ENCODE measurements at places on chromosomes 12 and 14.

GRCh38 chr12:49941556-49942511 lies 8.7 kb upstream of the AQP2 start:
- no peak for DNase-seq

DNA sequence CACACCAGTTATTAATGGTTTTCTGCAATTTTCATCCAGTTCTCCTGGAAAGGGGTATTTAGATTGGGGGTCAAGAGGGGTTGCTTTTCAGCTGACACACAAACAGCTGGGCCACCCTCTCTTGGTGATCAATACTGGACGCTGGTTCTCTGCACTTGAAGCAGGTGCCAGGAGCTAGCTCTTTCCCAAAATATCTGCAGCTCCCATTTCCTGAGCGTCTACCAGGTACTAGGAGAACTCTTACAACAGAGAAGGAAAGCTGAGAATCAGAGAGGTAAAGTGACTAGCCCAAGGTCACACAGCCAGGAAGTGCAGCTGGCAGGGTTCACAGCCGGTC lies 1.2 kb downstream of the TESC start:
- no peak for DNase-seq

- no peak for DNase-seq
Observed at GRCh38 chr14:99731547-99732435, 47.7 kb downstream of the CYP46A1 start.

DNA sequence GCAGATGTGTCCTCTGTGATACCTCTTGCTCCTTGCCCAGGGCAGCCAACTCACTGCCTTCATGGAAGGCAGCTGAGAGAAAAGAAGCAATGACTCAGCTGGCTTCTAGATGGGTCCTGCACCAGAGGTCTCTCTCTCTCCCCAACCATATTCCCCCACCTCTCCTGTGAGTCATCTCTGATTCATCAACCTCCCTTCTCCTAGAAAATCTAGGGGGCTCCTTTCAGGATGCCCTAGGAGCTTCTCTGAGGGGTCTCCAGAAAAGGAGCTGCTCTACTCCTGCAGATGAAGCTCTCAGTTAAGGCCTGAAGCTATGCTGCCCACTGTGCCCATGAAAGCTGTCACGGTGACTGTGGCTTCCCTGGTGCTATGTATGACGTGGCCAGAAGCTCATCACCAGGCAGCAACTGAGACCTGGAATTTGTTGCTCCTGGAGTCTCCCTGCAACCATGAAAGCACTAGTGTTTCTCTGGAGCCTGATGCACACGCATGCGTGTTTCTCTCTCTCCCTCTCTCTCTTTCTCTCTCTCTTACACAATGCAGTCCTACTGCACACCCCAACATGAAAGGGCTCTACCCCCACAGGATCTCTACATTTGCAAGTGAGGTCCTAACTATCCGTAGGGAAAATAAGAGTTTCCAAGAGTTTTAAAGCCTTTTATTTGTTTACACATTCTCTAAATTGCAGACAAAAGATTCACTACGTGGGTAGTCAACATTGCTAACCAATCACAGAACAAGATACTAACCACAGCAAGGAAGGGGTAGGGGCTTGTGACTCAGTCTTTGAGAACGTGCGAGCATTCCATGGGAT lies 285.3 kb downstream of the DPF3 start:
- DNase-seq = peak; percentile 81

GRCh38 chr12:53191885-53192530 lies 11.3 kb upstream of the CSAD start:
- no peak for DNase-seq

DNA sequence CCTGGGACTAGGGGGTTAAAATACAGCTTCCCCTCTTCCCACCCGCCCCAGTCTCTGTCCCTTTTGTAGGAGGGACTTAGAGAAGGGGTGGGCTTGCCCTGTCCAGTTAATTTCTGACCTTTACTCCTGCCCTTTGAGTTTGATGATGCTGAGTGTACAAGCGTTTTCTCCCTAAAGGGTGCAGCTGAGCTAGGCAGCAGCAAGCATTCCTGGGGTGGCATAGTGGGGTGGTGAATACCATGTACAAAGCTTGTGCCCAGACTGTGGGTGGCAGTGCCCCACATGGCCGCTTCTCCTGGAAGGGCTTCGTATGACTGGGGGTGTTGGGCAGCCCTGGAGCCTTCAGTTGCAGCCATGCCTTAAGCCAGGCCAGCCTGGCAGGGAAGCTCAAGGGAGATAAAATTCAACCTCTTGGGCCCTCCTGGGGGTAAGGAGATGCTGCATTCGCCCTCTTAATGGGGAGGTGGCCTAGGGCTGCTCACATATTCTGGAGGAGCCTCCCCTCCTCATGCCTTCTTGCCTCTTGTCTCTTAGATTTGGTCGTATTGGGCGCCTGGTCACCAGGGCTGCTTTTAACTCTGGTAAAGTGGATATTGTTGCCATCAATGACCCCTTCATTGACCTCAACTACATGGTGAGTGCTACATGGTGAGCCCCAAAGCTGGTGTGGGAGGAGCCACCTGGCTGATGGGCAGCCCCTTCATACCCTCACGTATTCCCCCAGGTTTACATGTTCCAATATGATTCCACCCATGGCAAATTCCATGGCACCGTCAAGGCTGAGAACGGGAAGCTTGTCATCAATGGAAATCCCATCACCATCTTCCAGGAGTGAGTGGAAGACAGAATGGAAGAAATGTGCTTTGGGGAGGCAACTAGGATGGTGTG lies 1.9 kb downstream of the GAPDH start:
- DNase-seq = no peak

Measured in AG09309 (cell line).